ENCODE measurements at places on chromosomes 11 and 22. TPM values are rescaled to one million over a fixed set of nuclear protein-coding genes. Genes with fewer than 3 reads are reported as not detected.
A peak's percentile ranks its signal among the peaks of the same experiment; 100 is the strongest.

GRCh38 chr11:1238767-1239595, 16.1 kb downstream of the MUC5B start:
- no peak for ATAC-seq

GRCh38 chr11:45082744-45083543, 63.5 kb upstream of the PRDM11 start:
- no peak for ATAC-seq

- ATAC-seq, result no peak
Observed at GRCh38 chr11:57353036-57353435, 14.9 kb downstream of the P2RX3 start.

- ATAC-seq, result no peak
Observed at GRCh38 chr11:12478743-12479142, 101.4 kb downstream of the PARVA start.

GRCh38 chr22:38981992-38982927, at the start of gene APOBEC3B:
APOBEC3B (plus strand) TSS chr22:38982347; CDS start chr22:38982454, 107 bp downstream.
- peak; percentile 98 for ATAC-seq

- ATAC-seq, result no peak
Observed at GRCh38 chr11:33737362-33737821, 1.2 kb upstream of the CD59 start.

LRRC75B gene
- total RNA-seq, result 21.2 TPM

CASP4 gene
- 86.6 TPM for total RNA-seq

DNA sequence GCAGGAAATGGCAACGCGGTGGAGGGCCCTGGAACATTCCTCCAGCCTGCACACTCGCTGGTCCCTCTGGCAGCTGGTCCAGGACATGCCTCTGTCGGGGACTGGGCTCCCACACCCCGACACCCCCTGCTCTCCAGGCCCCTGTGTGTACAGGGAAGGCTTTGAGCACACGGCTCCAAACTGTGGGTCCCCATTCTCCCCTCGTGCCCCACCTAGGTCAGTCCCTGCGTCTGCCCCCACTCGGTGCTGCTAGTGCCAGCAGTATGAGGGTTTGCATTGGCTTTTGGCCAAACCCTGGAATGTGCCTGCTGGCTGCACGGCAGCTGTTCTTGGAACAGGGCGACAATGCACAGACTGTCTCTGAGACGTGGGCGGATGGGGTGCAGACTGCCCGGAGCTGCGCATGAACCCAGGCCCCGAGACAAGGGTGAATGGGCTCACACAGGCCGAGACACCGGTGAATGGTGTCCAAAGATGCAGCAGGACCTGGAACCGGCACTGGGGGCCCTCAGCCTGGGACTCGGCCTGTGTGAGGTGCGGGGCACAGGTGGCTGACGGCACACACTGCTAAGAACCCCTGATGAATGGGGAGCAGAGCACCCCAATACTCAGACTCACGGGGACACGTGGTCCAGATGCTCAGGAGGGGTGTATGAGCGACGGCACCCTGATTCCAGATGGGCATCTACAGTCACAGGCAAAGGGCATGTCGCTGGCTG, 7.5 kb upstream of the SYT8 start:
- ATAC-seq, result peak; percentile 32

MPZL2 gene
- 57.0 TPM for total RNA-seq

DNA sequence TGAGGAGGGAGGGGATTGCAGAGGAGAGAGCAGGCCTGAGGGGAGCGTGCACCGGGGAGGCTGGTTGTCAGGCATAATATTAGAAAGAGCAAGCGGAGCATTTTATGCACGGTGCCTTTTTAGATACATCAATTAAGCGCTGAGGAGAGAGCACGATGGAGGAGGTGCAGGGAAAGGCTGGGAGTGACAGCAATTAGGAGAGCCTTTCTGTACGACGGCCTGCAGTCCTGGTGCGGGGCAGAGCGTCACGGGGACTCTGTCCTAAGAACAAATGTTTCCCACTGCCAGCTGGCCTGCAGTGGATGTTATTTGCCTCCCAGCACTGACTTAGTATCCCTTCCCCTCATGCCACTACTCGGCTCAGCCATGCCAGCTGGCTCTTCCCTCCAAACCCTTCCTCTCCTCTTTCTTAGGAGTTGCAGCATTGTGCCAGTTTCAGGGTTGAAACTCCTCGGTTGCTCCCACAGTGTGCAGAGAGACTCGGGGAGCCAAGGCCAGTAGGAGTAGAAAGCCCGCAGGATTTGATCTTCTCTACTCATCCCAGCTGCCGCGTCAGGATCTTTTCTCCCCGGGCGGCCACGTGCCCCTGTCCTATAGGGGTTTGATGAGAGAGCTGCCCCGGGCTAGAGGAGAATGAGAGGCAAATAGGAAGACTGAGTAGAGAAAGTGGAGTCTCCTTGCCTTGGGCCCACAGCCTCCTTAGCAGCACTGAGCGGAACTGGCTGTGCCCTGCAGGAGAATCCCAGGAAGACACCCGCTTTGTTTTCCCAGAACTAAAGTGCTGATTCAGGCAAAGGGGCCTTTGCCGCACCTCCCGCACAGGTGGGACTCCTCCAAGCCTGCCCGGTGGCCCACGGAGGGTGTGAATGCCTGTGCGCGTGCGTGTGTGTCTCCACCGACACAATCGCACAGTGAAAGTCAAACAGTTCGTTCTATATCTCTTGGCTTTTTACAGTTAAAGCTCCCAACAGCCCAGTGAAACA, 875.3 kb downstream of the NTM start:
- no peak for ATAC-seq

FBXO3 gene
- 43.5 TPM for total RNA-seq

DNA sequence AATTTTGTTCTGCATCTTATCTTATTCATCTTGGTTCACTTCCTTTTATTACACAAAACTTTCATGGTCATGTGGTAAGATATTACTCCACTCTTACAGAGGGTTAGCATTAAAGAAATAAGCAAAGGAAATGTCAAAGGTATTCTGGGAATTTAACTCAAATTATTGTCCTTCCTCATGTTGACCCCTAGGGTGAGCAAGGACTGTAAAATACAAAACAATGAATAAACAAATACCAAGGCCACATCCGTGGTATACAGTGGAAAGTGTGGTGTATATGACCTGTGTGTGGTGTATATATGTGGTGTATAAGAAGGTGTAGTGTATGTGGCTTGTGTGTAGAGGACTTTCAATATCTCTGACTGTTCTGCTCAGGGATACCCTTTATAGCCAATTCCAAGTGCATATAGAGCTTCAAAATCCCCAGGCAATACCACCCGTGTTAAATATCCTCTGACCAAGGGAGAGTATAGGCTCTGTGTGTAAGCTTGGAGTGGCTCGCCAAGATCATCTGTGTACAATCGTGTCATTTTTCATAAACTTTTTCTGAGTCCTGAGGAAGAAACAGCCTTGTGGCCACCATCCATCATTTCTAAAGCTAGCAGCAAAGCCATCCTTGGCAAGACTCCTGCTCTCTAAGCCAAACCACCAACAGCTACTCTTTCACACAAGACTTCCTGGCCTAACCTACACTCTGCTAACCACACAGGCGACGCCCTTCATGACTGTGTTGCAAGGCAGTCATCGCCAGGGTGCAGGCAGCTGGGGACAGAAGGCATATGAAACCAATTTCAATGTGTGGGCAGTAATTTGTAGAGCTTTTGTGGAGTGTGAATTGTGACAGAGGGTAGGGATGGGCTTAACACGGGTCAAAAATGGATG, 548.0 kb downstream of the ETS1 start:
- peak; percentile 57 for ATAC-seq

DNA sequence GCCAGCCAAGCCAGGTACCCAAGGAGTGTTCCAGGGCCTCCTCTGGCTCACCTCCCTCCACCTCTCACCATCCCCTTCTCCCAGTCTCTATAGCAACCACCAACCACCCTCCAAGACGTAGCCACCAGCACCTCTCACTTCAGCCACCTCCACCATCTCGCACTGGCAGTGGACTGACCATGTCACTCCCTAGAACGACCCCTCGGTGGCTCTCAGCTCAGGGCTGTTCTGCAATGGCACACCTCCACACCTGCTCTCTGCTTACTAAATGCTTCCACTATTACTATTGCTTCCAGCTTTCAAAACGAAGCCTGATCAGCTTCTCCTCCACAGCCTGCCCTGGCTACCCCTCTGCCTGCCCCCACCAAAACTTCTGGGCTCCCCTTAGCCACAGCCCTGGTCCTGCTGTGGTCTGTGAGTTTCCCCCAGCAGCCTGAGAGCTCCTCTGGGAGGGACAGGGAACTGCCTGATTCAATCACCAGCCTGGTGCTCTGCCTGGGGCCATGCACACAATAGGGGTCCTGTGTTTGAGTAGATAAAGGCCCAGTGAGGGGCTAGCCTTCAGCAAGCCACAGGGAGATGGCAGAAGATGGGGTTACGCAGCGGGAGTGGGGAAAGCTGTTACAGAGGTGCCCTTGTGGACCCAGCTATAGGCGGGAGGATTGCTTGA, 17.5 kb upstream of the CBX7 start:
- ATAC-seq, result no peak

PAMR1 gene
- total RNA-seq, result 5.6 TPM

DNA sequence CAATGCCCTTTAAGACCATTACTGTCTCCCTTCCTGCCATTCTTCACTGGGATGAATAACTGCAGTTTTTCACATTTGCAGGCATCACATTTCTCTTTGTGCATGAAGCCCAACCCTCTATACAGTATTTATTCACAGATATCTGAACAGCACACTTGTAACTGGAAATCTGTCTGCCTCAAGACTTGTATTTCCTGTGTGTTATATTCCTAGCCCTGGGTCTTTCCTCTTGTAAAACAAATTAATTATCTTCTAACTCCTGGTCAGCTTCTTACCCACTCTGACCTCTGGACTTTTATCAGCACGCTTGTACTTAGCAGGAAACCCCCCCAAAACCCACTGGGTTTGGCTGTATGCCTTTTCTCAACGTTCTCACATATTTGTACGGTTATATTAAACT, 2.0 kb downstream of the CSRP3 start:
- ATAC-seq, result no peak

TCN1 gene
- total RNA-seq, result not detected

DNA sequence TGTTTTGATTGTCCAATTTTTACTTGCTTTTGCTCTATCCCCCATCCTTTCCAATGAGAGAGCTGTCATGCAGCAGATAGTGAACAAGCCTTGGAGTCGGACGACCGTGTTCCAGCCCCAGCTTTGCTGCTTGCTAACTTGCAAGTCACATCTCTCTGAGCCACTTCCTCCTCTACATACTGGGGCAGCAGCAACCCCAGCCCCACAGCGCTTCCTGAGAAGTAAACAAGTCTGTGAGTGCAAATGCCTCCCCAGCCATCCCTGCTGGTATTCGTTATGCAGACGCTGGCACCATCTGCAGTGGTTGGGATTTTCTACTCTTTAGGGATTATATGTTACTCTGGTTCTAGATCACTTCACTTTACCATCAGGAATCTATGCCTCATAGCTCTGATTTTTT, 35.0 kb downstream of the TPBGL start:
- ATAC-seq, result no peak

DNA sequence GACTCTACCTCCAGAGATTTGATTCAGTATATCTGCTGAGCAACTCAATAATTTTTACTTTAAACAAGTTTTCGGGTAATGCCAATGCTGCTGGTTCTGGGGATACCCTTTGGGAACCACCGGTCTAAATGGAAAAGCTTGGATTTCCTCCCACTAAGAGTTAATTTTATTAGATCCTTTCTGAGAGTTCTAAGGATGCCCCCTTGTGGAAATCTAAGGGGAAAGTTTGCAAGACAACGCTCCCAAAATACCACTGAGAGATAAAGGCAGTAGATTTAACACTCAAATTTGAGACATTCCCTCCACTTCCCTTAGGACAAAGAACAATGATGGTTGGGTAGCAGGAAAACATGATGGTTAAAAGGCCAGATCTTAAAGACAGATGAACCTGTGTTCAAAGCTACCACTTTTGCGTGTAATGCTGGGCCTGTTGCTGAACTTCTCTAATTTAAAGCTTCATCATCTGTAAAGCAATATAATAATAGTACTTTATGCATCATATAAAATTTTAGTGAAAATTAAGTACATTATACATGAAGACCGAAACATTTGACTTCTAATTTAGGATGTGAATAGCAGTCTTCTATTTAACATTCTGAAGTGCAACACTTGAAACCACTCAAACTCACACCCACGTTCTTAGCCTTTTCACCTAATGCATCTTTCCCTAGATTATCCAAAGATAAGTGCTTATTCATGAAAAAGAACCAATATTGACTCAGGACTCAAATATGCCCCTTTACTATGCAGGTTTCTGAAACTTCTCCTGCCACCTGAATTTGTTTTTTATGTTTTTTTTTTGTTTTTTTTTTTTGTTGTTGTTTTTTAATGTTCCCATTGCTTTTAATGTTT, 110.1 kb upstream of the LUZP2 start:
- no peak for ATAC-seq

PDE2A gene
- total RNA-seq, result 35.6 TPM

GRCh38 chr11:33529461-33529860, 171.2 kb downstream of the C11orf91 start:
- no peak for ATAC-seq

- ATAC-seq, result no peak
Observed at GRCh38 chr11:121372028-121372427, 79.5 kb downstream of the SC5D start.

- ATAC-seq, result no peak
Observed at GRCh38 chr11:15909937-15910598, 446.3 kb downstream of the SOX6 start.

DNA sequence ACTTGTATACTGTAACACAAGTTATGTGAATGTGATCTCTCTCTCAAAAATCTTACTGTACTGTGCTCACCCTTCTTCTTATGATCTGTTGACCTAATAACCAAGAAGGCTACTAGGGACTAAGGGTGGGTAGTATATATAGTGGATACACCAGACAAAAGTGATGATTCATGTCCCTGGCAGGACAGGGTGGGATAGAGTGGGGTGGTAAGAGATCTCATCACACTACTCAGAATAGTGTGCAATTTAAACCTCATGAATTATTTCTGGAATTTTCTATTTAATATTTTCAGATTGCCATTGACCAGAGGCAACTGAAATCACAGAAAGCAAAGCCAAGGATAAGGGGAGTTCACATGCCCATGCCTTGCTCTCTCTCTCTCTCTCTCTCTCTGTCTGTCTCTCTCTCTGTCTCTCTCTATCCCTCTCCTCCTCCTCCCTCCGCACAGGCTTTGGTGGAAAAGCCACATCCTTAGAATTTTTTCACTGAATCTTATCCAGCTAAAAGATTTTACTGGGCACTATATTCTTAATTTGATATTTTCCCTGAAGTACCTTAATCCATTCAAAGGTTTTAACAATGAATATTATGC, 12.0 kb upstream of the STK33 start:
- ATAC-seq, result no peak

DNA sequence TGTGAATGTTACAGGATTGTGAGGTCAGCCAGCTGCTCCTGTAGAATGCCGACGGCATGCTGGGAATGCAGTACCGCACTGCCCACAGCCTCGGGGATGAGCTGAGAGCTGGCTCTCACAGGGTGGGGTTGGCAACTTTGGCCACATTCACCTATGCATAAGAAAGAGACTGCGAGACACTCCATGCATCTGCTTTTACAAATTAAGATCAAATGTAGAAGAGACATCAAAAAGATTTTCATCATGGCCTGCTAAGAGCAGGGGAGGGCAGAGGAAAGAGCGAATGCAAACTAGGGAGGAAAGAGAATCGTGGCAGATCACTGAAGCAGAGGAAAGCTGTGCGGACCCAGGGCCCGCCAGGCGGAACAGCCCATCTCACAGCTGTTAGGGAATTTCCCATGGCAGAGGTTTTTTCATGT, 49.8 kb upstream of the SPATA19 start:
- ATAC-seq, result no peak

PANX3 gene
- total RNA-seq, result not detected

KCTD14 gene
- 1.4 TPM for total RNA-seq
